ENCODE measurements at places on chromosomes 3 and 15. TPM values are rescaled to one million over a fixed set of nuclear protein-coding genes. Genes with fewer than 3 reads are reported as not detected.
A peak's percentile ranks its signal among the peaks of the same experiment; 100 is the strongest.

GRCh38 chr3:142852009-142852408, 36.9 kb downstream of the PCOLCE2 start:
- no peak for DNase-seq

DNA sequence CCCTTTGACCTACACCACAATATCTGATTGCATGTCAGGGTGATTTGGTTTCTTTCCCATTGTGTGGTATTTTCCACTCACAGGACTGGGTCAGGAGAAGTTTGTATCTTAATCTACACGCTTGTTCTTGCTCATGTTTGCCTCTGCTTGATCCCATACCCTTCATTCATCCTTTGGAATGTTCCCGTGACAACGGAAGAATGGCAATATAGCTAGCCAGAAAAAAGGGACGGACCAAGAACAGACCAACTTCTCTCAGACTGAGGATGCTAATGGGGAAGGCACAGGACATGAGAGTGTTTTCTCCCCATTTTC, 7.8 kb upstream of the THSD4 start:
- no peak for DNase-seq

Gene CX3CR1
- polyA plus RNA-seq: 0.03 TPM

Gene REC114
- not detected for polyA plus RNA-seq

Gene FRMD4B
- 0.14 TPM for polyA plus RNA-seq

- no peak for DNase-seq
Observed at GRCh38 chr15:40067921-40068624, 29.1 kb upstream of the SRP14 start.

DNA sequence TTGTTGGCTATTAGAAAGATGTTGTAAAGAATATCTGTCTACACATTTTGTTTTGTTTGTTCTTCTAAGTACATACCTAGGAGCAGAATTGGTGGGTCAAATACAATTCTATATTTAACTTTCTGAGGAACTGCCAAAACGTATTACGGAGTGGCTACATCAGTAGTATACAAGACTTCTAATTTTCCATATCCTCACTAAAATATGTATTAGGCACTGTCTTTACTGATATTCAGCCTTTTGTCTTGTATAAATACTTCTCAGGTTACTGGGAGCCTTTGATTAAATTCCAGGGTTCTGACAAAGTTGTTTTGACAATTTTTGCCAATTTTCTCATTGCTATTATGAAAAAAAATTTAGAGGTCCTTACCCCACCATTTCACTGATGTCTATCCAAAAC, 146.7 kb downstream of the NR2E3 start:
- peak; percentile 41 for DNase-seq

GRCh38 chr3:166110102-166110501, 272.9 kb upstream of the BCHE start:
- no peak for DNase-seq

Gene C15orf62
- polyA plus RNA-seq: not detected

Gene CHRFAM7A
- polyA plus RNA-seq: not detected

Gene LRRC15
- 9.0 TPM for polyA plus RNA-seq

Gene CDHR4
- not detected for polyA plus RNA-seq

- DNase-seq: no peak
Observed at GRCh38 chr3:13016721-13017255, 56.4 kb downstream of the IQSEC1 start.

- DNase-seq: no peak
Observed at GRCh38 chr3:191352014-191352413, 21.7 kb upstream of the UTS2B start.

Gene CACNA2D2
- polyA plus RNA-seq: 0.11 TPM

DNA sequence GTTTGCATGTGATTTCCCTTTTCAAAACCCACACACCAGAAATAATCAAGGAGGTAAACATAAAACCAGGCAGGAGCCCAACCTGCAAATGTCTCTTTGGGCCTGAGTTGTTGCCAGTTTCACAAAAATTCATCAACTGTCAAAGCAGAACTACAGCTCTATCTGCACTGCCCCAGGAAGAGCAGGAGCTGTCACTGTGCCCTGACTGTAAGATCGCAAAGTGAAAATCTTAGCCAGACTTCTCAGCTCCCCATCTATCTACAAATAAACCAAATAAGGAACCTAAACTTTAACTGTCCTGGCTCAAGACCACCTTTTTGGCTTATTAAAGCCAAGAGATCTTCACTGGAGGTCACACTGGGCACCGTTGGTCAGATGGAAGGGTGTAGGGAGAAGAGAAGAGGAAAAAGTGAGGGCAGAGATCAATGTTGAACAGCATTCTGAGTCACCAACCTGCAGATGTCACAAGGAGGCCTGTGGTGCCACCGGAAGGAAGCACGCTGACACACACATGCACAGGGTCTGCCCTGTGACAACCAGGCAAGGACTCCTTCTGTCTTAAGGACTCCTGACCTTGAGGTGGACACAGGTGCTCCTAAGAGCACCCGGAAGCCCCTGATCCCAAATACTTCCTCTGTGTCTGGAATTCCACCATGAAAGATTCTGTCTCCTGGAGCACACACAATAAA, 58.7 kb downstream of the RPN1 start:
- DNase-seq: no peak

Gene MUSTN1
- polyA plus RNA-seq: not detected

GRCh38 chr15:73897441-73898261, 24.3 kb downstream of the TBC1D21 start:
- DNase-seq: peak; percentile 96

Gene WDR93
- not detected for polyA plus RNA-seq
